Activated T-helper 2 cell treated with anti-CD3 and anti-CD28 coated beads, Interferon-gamma antibody, Interleukin-2, Interleukin-4, amounts not matched to agents 10 μg/mL and 5 μg/mL and 100 μg/mL, durations not matched to agents 14 hours and 24 hours and 36 hours (primary cell): ENCODE measurements at places on chromosomes 16 and 17. TPM values are rescaled to one million over a fixed set of nuclear protein-coding genes. Genes with fewer than 3 reads are reported as not detected.

Gene XYLT1
- total RNA-seq: 15.7 and 18.9 TPM in 2 replicates

Gene GJD3
- total RNA-seq: 0.48 TPM in 1 of 2 replicates, not detected in the other

Gene TPSG1
- not detected in 2 replicates for total RNA-seq

Gene TRAPPC1
- total RNA-seq: 156 and 190 TPM in 2 replicates

Gene HSPB9
- total RNA-seq: not detected in 2 replicates

Gene PRAC2
- total RNA-seq: not detected in 2 replicates

Gene PRSS22
- total RNA-seq: not detected in 2 replicates

Gene ANKS3
- total RNA-seq: 18.6 and 20.6 TPM in 2 replicates

Gene KIF18B
- 46.7 and 47.1 TPM in 2 replicates for total RNA-seq

Gene TBX2
- total RNA-seq: 0.14 and 0.21 TPM in 2 replicates

Gene MYLK3
- total RNA-seq: 0.25 and 0.32 TPM in 2 replicates

Gene SLC2A4
- 0.14 and 0.25 TPM in 2 replicates for total RNA-seq

Gene AIPL1
- total RNA-seq: not detected in 2 replicates

Gene C1QTNF1
- not detected in 2 replicates for total RNA-seq

Gene HOXB6
- 0.52 and 0.62 TPM in 2 replicates for total RNA-seq

Gene BRIP1
- 16.4 and 16.9 TPM in 2 replicates for total RNA-seq

Gene RNPS1
- total RNA-seq: 369 TPM in 2 replicates

Gene TMEM220
- total RNA-seq: 0.21 and 0.90 TPM in 2 replicates

Gene CEP131
- 14.0 and 14.8 TPM in 2 replicates for total RNA-seq

Gene DHRS7C
- not detected in 2 replicates for total RNA-seq

Gene METTL16
- total RNA-seq: 49.1 and 49.2 TPM in 2 replicates

Gene CX3CL1
- not detected in 2 replicates for total RNA-seq

Gene DPEP1
- not detected in 2 replicates for total RNA-seq

Gene ADGRG1
- 1.8 and 1.9 TPM in 2 replicates for total RNA-seq

Gene SHMT1
- total RNA-seq: 60.3 and 65.7 TPM in 2 replicates

Gene DNAH9
- total RNA-seq: not detected in 2 replicates

Gene NAA60
- total RNA-seq: 31.0 and 36.2 TPM in 2 replicates

Gene SOCS7
- 25.9 and 30.5 TPM in 2 replicates for total RNA-seq

Gene GAS7
- total RNA-seq: 0.18 TPM in 1 of 2 replicates, not detected in the other

Gene UTS2R
- 0.18 TPM in 1 of 2 replicates, not detected in the other for total RNA-seq

Gene CLEC18A
- 0.23 and 0.43 TPM in 2 replicates for total RNA-seq

Gene PIMREG
- total RNA-seq: 8.9 and 9.3 TPM in 2 replicates

Gene SSTR5
- total RNA-seq: not detected in 2 replicates

Gene GSDMA
- total RNA-seq: 0.11 and 0.53 TPM in 2 replicates

Gene TLE7
- not detected in 2 replicates for total RNA-seq

Gene CCL23
- total RNA-seq: not detected in 2 replicates

Gene SLC52A1
- 0.14 TPM in 2 replicates for total RNA-seq

Gene KRT40
- total RNA-seq: not detected in 2 replicates

Gene DNAH2
- total RNA-seq: not detected in 2 replicates

Gene SCIMP
- total RNA-seq: not detected in 2 replicates

Gene GPR142
- total RNA-seq: not detected in 2 replicates

Gene DOC2A
- 0.87 and 1.2 TPM in 2 replicates for total RNA-seq

Gene TMEM88
- total RNA-seq: 4.1 and 6.1 TPM in 2 replicates

Gene CACNG4
- not detected in 2 replicates for total RNA-seq
